ENCODE measurements at places on chromosomes 3 and 15. TPM values are rescaled to one million over a fixed set of nuclear protein-coding genes. Genes with fewer than 3 reads are reported as not detected.

The GNAT1 gene
- polyA plus RNA-seq: not detected

The PLA2G4E gene
- 0.13 TPM for polyA plus RNA-seq

The DNAH12 gene
- polyA plus RNA-seq: 7.7 TPM

The KCNAB1 gene
- 1.7 TPM for polyA plus RNA-seq

The PPM1L gene
- 5.9 TPM for polyA plus RNA-seq

The TNK2 gene
- polyA plus RNA-seq: 68.8 TPM

All from right lung (tissue), 10 donors.